ENCODE measurements at places on chromosomes 4 and X.

GRCh38 chr4:2604614-2605013 lies 68.2 kb downstream of the FAM193A start:
- DNase-seq: no peak

DNA sequence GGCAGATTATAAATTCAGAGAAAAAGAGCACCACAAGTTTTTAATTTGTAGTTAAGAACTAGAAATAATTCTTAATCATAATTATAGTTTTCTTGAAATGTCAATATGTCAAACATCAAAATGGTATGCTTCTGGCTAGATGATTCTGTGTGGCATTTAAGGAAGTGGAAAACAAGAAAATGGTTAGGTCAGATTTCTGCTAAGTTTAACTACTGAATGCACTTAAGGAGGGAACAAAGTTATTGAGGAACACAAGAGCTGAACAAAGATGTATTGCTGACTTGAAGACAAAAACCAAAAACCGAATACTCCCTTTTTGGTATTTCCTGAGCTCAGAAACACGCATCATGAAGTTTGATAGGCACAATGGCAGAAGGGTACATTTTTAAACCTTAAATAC lies 58.7 kb upstream of the GPR34 start:
- no peak for DNase-seq

GRCh38 chr4:6121941-6122340 lies 78.4 kb downstream of the JAKMIP1 start:
- no peak for DNase-seq

- DNase-seq: no peak
Observed at GRCh38 chr4:82585690-82586435, 24.1 kb upstream of the TMEM150C start.

All from stimulated activated naive CD4-positive, alpha-beta T cell treated with Interleukin-2 at 50 U/mL for 16 hours (primary cell).